Right atrium auricular region (tissue), 2 donors: ENCODE measurements at places on chromosomes 11 and 22. TPM values are rescaled to one million over a fixed set of nuclear protein-coding genes. Genes with fewer than 3 reads are reported as not detected.

The BTBD18 gene
- not detected for total RNA-seq

The RFPL1 gene
- not detected for total RNA-seq

The RGL4 gene
- not detected for total RNA-seq

The CHRM1 gene
- not detected for total RNA-seq

The LRP5 gene
- total RNA-seq, result 34.6 TPM
